Body of pancreas (tissue), 4 donors: ENCODE measurements at places on chromosomes 3 and 15. TPM values are rescaled to one million over a fixed set of nuclear protein-coding genes. Genes with fewer than 3 reads are reported as not detected.

The SH2D7 gene
- not detected for total RNA-seq

The TIGIT gene
- not detected for total RNA-seq

The CD200R1 gene
- total RNA-seq, result not detected

The MESP2 gene
- total RNA-seq, result not detected

The C3orf18 gene
- total RNA-seq, result 6.3 TPM
